Coronary artery (tissue), 2 donors: ENCODE measurements at places on chromosomes 6 and 20.
A peak's percentile ranks its signal among the peaks of the same experiment; 100 is the strongest.

GRCh38 chr20:53077373-53078205, 105.4 kb downstream of the TSHZ2 start:
- DNase-seq: no peak

GRCh38 chr6:152265651-152266050, 371.5 kb downstream of the SYNE1 start:
- DNase-seq: no peak

- DNase-seq: no peak
Measured at GRCh38 chr20:24808616-24809015, 140.5 kb upstream of the CST7 start.

- DNase-seq: peak; percentile 77
Measured at GRCh38 chr20:32743237-32744112, at the start of gene COMMD7. TSS of gene COMMD7 (minus strand) at chr20:32743467. CDS start at chr20:32743391, 76 bp downstream.

DNA sequence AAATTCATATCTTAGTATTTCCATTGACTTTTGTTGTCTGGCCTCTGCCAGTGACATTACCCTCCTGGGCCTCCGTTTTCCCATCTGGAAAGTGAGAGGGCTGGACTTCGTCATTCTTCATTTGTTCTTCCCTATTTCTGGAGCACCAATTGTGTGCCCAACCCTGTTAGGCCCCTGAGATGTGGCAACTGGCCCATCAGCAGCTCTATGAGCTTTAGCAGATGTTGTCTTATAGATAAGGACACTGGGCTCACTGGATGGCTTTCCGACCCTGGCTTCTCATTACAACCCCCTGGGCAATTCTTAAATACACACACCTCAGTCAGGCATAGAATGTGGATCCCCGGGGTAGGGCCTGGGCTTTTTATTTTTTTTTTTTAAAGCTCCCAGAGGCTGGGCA, 14.7 kb downstream of the PABPC1L start:
- no peak for DNase-seq

DNA sequence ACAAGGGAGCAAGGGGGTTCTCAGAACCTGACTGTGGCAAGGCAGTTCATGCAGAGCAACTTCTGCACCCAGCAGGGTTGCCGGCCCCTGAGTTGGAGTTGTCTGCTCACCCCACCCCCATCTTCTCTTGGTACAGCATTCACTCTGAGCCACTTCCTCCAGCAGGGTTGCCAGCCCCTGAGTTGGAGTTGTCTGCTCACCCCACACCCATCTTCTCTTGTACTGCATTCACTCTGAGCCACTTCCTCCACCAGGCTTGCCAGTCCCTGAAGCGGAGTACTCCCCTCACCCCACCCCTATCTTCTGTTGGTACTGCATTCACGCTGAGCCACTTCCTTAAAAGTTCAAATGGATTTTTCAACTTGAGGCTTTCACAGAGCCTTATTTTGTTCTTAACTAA, 79.7 kb upstream of the SYNDIG1 start:
- no peak for DNase-seq

GRCh38 chr20:16916165-16916564, 168.0 kb downstream of the OTOR start:
- DNase-seq: no peak

GRCh38 chr6:97292671-97293070, 9.7 kb upstream of the MMS22L start:
- no peak for DNase-seq

- DNase-seq: no peak
Measured at GRCh38 chr6:144678844-144679243, 393.7 kb downstream of the UTRN start.

DNA sequence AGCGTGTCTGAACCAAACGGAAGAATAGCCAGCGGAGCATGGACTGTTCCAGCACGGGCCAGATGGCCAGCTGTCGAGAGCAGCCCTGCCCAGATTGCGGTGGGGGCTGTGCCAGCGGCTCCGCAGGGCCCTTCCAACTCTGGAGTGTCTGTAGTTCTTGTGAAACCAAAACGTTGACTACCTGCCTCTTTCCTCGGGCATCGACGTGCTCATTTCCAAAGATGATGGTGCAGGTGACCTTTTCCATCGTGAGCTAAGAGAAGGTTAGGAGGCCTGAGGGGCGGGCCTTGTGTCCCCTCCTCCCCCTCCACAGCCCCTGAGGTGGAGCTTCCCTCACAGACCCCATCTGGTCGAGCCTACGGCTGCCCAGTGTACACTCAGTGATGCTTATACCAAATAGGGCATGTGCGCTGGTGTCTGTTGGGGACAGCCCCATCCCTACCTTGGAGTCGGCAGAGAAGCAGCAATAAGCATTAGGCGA, 12.9 kb upstream of the C20orf144 start:
- DNase-seq: no peak

DNA sequence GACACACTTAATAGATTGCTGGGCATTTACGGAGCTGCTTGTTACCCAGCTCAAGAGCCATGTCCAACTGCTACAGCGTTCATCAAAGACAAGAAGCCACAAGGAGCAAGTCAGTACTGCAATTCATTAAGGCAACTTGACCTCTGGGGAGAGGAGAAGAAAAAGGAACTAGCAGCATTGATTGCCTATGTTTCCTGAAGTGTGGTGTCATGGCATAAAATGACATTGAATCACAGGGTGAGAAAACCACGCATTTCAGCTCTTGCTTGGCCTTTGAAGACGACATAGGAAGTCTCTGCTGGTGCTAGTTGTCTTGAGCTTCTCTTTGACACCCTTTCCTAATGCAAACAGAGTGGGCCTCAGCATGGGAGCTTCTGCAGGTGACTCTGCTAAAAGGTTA, 139.1 kb downstream of the CDH26 start:
- DNase-seq: no peak

GRCh38 chr6:37056439-37057127, 51.1 kb downstream of the FGD2 start:
- no peak for DNase-seq

DNA sequence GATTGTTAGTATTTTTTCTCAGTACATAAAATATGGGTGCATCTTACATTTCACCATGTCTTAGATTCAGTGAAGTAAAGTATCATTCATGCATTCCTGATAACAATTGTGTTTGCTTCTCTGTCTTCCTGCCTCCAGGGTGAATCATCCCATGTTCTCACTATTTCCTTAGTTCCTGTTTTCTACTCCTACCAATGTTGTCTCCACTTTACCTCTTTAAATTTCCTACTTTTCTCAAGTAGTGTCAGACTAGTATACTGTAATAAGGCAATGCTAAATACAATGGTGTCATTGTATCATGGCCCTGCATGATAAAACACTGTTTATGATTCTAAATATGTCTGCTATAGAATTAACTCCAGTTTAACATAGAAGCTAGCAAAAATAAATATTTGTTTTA, 37.4 kb upstream of the GABRR1 start:
- no peak for DNase-seq

- DNase-seq: no peak
Measured at GRCh38 chr6:152050451-152051195, 243.1 kb downstream of the ESR1 start.

- no peak for DNase-seq
Measured at GRCh38 chr6:149264629-149265028, 52.9 kb upstream of the TAB2 start.

DNA sequence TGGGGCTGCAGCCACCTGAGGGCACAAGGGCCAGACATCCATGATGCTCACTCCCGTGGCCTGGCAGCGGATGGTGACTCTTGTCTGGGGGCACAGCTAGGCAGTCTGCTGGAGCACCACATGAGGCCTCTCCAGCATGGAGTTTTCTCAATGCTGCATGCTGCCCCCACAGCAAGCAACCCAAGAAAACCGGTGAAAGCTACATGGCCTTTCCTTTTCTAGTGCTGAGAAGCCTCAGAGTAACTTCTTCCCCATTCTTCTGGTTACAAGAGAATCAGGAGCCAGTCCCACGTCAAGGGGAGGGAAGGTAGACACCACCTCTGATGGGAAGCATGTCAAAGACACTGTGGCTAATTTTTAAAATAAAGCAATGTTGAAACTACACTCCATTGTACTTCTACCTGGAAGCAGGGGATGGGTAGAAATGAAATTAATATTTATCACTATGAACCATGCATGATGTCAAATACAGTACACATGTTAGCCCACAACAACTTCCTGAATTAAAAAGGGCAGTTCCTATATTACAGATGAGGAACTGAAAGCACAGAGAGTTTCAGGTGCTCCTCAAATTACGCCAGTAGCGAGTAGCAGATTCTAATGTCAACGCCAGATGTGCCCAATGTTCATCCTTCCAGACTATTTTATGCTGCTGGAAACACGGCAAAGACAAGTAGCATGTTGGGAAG, 101.5 kb downstream of the LAMP5 start:
- no peak for DNase-seq

GRCh38 chr20:47090835-47091234, 196.2 kb downstream of the EYA2 start:
- no peak for DNase-seq

DNA sequence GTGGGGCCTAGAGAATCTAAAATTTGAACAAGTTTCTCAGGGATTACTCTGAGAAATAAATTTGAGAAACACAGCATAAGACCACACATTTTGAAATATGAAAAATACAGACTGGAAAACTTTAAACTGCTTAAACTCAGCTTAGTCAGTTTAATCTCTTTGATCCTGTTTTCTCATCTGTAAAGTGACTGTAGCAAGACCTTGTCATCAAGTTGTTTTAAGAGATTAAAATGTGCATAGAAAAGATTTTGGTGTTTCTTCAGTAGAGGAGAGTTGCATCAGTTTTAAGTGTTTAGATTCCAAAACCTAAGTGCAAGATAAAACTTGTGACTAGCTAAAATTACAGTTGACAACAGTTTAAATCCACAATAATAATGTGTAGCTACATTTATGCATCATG, 8.1 kb upstream of the BCKDHB start:
- no peak for DNase-seq

DNA sequence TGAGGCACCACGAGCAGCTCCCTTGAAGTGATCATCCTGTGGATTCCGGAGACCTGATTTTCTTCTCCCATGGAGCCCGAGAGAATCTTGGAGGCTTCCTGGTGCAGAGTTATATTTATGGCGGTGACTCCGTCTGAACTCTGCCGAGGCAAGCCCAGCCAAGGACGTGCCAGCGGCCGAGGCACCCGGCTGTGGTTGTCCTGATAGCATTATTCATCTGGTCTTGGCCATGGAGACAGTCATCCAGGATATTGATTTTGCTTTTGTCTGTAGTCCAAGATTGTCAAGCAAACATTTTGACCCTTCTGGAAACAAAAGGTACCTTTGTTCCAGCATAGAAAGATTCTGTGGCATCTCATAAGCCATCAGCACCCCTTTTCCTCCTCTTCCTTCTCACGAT, 163.3 kb downstream of the SCML4 start:
- no peak for DNase-seq

DNA sequence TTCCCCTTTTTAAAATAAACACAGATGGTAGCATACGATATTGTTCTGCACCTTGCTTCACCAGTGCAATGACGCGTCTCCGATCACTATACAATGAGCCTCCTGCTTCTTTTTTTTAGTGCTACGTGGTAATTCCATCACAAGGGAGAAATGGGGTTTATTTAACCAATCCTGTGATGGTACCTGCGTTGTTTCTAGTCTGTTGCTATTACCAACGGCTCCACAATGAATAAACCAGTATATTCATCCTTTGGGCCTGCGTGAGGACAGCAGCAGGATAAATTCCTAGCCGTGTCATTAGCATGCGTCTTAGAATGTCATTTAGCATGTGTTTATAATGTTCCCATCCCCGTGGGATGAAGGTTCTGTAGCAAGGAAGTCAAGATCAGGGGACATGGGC, 42.9 kb downstream of the GNAS-AS1 start:
- DNase-seq: no peak

- DNase-seq: no peak
Measured at GRCh38 chr6:111550195-111550594, 55.5 kb downstream of the TRAF3IP2 start.

- no peak for DNase-seq
Measured at GRCh38 chr6:18219591-18219990, 44.7 kb downstream of the DEK start.

- DNase-seq: no peak
Measured at GRCh38 chr6:136696238-136696637, 96.0 kb downstream of the MAP3K5 start.

DNA sequence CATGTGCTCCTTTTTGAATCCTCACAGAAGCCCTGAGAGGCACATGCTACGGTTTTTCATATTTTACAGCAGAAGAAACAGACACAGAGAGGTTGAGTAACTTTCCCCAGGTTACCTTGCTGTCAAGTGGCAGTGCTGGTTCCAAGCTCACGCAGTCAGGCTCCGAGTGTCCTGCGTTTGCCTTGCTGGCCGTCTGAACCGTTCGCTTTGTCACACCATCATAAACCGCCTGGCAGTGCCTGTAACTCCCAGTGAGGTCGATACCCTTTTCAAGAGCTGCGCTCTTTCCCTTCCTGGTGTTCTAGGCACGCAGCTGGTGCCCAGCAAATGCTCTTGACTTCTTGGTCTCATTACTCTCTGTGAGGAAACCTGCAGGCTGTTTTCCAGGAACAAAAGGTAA, 31.3 kb upstream of the KCNG1 start:
- no peak for DNase-seq

DNA sequence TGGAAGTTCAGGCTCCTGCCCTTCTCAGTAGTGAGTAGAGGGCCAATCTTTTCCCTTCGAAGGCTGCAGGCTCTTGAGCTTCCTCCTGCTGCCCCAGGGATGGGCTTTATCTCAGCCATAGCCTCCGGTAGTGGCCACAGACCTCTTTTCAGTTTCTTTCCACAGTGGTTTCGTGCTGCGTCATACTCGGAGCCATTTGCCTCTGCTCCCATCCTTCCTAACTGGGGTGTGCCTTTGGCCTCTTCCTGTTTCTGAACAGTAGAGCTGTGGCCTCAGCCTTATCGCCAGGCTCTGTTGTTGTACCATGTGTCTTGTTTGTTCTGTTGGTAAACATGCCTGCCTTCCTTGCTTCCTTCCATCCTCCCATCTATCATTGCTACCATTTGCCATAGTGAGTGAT, 54.1 kb downstream of the TULP4 start:
- DNase-seq: no peak

DNA sequence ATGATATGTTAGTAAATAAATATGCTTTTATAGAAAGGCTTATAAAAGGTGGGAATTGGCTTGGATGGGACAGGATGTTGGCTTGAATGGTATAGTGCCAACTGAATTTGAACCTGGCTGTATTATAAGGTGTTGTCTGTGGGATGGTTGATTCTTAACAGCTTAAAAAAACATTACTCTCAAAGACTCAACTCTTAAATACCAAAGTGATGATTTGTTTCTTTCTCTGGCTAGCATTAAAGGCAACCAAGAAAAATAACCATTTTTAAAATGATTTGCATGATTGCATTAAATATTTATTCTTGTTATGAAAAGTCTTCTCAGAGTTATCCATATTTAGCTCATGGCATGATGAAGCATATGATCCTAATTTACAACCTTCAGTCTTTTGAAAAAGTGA, 216.2 kb downstream of the RIMS1 start:
- DNase-seq: no peak

GRCh38 chr6:126419901-126420300, 80.0 kb downstream of the CENPW start:
- no peak for DNase-seq

DNA sequence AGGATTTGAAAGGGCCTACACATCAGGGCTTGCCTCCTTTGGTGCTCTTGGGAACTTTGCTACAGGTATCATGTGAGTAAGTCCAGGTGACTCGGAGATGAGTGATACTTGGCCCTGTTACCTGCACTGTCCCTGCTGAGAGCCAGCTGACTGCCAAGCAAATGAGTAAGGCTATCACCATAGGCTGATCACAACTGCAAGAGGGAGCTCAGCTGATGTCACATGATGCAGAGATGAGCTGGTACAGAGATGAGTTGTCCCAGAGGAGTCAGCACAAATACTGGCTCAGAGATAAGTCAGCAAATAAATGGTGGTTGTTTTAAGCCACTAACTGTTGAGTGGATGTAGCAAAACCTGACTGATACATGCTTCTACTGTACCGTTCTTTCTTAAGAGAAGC, 41.4 kb downstream of the LAMP5 start:
- no peak for DNase-seq
